ENCODE measurements at places on chromosomes 7 and 10.

DNA sequence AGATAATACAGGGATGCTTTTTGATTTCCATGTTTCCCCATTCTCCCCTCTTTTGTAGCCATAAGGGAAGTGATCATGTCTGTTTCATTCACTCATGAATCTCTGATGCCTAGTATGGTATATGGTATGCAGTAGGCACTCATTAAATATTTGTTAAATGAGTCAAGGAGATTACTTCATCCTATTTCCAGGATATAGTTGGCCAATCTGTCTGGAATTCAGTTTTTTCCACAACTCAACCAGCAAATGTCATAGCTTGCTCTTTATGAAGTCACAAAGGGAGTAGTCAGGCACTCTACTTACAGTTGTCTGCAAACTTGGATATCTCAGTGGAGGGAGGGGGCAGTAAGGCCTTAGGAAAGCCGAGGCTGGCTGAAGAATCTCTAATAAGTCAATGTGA, 853.6 kb downstream of the LRMDA start:
- peak; percentile 9 for DNase-seq

DNA sequence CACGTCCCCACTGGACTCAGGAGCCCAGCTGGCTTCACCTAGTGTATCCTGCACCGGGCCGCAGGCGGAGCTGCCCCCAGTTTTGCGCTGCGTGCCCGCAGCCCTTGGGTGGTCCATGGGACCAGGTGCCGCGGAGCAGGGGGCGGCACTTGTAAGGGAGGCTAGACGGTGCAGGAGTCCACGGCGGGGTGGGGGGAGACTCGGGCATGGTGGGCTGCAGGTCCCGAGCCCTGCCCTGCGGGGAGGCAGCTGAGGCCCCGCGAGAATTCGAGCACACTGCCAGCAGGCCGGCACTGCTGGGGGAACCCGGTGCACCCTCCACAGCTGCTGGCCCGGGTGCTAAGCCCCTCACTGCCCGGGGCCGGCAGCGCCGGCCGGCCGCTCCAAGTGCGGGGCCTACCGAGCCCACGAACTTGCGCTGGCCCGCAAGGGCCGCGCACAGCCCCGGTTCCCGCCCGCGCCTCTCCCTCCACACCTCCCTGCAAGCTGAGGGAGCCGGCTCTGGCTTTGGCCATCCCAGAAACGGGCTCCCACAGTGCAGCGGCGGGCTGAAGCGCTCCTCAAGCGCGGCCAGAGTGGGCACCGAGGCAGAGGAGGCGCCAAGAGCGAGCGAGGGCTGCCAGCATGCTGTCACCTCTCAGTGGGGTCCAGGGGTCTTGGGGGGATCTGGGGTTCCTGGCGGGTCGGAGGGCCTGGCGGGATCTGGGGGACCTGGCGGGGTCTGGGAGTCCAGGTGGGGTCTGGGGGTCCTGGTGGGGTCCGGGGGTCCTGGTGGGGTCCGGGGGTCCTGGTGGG, 81.4 kb downstream of the VIPR2 start:
- DNase-seq = no peak

GRCh38 chr10:3229815-3230214, 57.2 kb upstream of the PITRM1 start:
- no peak for DNase-seq

GRCh38 chr10:44809647-44810046, 101.5 kb upstream of the TMEM72 start:
- no peak for DNase-seq

DNA sequence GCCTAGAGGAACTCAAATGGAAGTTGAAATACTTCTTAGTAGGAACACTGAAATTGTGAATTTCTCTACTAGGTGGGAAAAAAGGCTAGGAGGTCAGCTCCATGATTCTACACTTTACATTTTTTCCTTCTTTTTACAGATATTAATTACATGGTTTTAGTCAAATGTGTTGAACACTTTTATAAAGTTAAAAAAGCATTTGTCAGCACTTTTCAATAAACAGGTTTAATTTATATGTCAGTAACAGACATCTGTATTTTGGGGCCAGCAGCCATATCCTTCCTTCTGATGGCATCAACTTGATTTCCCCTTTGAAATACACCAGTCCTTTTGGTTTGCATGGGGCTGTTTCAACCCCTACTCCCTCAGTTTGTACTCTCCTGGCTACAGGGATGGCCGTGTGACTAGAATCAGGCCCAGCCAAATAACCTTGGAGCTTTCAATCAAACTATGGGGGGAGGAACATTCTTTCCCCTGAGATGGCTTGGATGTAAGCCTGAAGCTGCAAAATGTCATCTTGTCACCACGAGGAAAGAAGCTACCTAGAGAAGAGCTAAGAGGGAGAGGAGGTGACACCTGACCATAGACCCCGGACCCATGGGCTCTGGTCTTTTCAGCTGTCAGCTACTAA, 171.0 kb upstream of the NEBL start:
- no peak for DNase-seq

- DNase-seq = peak; percentile 15
These were observed 33.5 kb downstream of the SLC37A3 start for GRCh38 chr7:140364819-140365218.
